ENCODE measurements at places on chromosomes 3 and 15. TPM values are rescaled to one million over a fixed set of nuclear protein-coding genes. Genes with fewer than 3 reads are reported as not detected.
A peak's percentile ranks its signal among the peaks of the same experiment; 100 is the strongest.

- no peak for DNase-seq
Observed at GRCh38 chr3:38460377-38461270, 6.9 kb downstream of the ACVR2B start.

- DNase-seq, result no peak
Observed at GRCh38 chr3:196192036-196192523, 19.1 kb downstream of the ZDHHC19 start.

GRCh38 chr15:78868366-78868765 is 4.3 kb upstream of the MORF4L1 start:
- no peak for DNase-seq

The PLIN1 gene
- polyA plus RNA-seq, result 0.27 TPM

The NR2F2 gene
- polyA plus RNA-seq, result 15.7 TPM

GRCh38 chr3:195151866-195152541 is 119.0 kb downstream of the XXYLT1 start:
- peak; percentile 26 for DNase-seq

DNA sequence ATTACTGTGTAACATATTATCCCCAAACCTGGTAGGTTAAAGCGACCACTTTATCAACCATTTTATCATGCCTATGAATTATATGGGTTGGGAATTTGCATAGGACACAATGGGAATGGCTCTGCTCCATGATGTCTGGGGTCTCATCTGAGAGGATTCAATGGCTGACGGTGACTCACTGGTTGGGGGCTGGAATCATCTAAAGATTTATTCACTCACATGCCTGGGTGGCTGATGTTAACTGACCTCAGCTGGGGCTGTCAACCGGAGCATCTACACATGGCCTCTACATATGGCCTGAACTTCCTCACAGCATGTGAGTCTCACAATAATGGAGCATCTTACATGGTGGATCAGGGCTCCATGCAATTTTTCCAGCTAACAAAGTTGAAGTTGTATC is 313.1 kb upstream of the PPP2R3A start:
- no peak for DNase-seq

- DNase-seq, result no peak
Observed at GRCh38 chr15:100187677-100188076, 154.1 kb downstream of the ADAMTS17 start.

DNA sequence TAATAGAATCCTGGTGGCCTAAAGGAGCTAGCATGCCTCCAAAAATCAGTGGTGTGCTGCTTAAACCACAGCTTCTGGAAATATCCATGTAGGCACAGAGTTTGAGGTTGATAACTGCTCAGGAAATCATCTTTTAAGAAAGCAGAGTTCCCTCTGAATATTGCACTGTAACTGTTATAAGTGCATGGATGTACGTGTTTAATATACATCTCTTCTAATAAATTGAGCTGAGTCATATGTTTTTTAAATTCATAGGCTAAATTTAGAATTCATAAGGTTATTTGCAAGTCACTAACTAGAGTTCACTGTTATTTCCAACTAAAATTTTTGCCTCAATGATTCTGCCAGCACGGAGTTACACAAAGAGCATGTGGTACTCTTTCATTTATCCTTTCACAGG is 68.9 kb downstream of the MYH15 start:
- DNase-seq, result no peak

- DNase-seq, result no peak
Observed at GRCh38 chr3:143291836-143292447, 172.4 kb downstream of the CHST2 start.
